Activated CD8-positive, alpha-beta T cell treated with anti-CD3 and anti-CD28 coated beads, Interleukin-2, amount 10 ng/mL, durations not matched to agents 7 days and 5 days (primary cell): ENCODE measurements at places on chromosomes 16 and 17. TPM values are rescaled to one million over a fixed set of nuclear protein-coding genes. Genes with fewer than 3 reads are reported as not detected.

DNA sequence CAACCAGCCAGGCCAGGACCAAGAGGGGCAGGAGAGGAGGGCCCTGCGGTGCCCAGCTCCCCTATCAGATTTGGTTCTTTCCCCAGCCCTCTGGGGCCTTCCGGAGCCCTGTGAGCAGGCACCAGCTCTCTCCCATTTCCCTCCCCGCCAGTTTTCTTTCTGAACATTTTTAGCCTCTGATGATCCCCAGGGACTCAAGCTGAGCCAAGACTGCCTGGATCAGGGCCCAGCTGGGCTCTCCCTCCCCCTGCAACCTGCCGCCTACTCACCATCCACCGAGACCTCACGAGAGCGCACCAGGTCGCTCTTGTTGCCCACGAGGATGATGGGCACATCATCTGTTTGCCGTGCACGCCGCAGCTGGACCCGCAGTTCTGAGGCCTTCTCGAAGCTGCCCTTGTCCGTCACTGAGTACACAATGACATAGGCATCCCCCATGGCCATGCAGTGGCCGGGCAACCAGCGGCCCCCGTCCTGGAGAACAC lies 2.0 kb downstream of the RRAD start:
- no peak for DNase-seq
- no peak overlapping the region for H3K27ac ChIP-seq
- peaks cover 34% of the 10 kb centered on the region for H3K27me3 ChIP-seq

DNA sequence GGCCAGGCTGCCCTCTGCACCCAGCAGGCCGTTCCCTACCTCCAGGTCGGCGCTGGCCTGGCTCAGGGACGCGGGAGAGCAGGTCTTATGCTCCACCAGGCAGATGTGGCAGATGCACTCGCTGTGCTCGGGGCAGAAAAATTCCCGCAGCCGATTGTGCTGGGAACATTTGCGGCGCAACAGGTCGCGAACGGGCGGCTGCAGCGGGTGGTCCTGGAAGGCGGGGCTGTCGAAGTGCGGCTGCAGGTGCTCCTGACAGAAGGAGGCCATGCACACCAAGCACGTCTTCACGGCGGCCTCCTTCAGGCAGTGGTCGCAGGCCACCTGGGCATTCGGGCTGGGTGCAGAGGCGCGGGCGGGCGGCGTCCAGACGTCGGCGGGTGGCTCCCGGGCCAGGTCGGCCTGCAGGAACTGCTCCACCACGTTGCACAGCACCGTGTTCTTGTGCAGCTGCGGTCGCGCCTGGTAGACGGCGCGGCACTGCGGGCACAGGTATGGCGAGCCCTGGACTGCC lies 439 bp downstream of the TRIM25 start:
- DNase-seq, result no peak
- H3K27ac ChIP-seq, result peak overlapping the region; percentile 96
- H3K36me3 ChIP-seq, result peaks cover 54% of the 10 kb centered on the region
- peak overlapping the region; percentile 86 for H3K4me3 ChIP-seq
- H3K27me3 ChIP-seq, result no peaks in the 10 kb centered on the region
- H3K4me1 ChIP-seq, result peaks cover 46% of the 10 kb centered on the region

DNA sequence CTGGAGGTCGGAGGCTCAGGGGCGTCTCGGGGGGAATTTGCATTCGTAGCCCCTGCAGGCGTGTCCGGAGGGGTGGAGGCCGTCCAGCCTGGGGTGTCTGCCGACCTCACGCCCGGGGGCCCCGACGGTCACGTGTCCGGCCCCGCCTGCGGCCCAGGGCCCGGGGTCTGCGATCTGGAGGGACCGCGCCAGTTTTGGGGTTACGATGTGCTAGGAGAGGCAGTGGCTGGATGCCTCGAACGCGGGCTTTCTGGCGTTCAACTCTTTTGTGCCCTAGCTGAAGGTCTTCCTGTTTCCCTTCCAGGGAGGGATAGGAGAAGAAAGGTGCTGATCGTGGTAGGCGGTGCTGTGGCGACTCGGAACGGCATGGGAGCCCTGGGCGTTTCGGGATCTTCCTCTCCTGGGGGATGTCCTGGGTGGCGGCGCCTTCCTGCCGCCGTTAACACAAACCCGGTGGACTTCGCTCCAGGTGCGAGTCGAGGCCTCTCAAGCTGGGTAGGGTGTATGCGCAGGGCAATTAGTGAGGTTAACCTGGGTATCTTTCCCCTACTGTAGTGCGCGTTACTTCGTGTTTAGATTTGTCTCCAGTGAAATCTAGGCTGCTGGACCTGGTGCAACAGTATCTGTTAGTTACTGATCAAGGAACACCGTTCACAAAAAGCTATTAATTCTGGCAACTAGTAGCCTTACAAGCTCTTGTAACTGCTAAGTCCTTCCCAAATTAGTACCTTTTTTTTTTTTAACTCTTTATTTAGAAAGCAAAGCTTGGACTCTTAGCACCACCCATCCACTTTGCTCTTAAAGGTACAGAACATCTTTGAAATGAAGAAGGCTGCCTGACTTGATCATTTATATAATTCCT lies 1.3 kb downstream of the AKAP1 start:
- peaks cover 3% of the 10 kb centered on the region for H3K27me3 ChIP-seq
- H3K4me1 ChIP-seq, result peaks cover 43% of the 10 kb centered on the region
- peak; percentile 34 for DNase-seq
- H3K36me3 ChIP-seq, result no peaks in the 10 kb centered on the region
- H3K4me3 ChIP-seq, result peak overlapping the region; percentile 82
- H3K27ac ChIP-seq, result peak overlapping the region; percentile 72

DNA sequence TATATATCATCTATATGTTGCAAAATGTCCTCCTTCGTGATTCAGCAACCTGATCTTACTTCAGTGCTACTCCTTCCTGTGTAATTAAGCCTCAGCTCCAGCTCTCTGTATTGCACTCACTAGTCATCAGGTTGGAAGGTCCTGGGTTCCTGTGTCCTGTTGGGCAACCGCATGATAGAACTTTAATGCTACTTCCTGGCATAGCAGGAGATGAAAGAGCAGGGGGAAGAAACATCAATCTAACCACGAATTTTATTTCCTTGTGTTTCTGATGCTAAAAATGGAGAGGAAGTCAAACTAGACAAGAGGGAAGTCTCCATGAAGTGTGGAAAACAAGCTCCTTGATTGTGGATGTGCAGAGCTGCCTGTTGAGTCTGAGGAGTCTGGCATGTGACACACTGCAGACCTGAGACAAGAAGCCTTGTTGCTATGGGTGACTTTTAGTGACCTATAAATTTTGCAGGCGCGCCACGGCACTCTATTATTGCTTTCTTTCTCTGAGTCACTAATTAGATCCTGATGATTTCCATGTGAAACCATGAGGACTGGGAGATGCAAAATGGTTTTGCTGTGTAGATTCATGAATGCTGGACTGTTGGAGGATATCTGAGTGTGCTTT lies 25.6 kb downstream of the IGSF6 start:
- DNase-seq, result peak; percentile 59
- no peaks in the 10 kb centered on the region for H3K27me3 ChIP-seq
- H3K36me3 ChIP-seq, result peaks cover 64% of the 10 kb centered on the region
- H3K4me1 ChIP-seq, result peaks cover 55% of the 10 kb centered on the region
- H3K4me3 ChIP-seq, result peak overlapping the region; percentile 8
- H3K27ac ChIP-seq, result peak overlapping the region; percentile 71

GRCh38 chr17:45296003-45296832 lies 20.6 kb downstream of the MAP3K14 start:
- H3K4me1 ChIP-seq, result peaks cover 90% of the 10 kb centered on the region
- H3K27ac ChIP-seq, result peak overlapping the region; percentile 82
- H3K27me3 ChIP-seq, result no peaks in the 10 kb centered on the region
- peak overlapping the region; percentile 7 for H3K4me3 ChIP-seq
- peaks cover 50% of the 10 kb centered on the region for H3K36me3 ChIP-seq

- no peak overlapping the region for H3K4me3 ChIP-seq
- no peak for DNase-seq
- no peaks in the 10 kb centered on the region for H3K36me3 ChIP-seq
- no peaks in the 10 kb centered on the region for H3K4me1 ChIP-seq
- no peak overlapping the region for H3K27ac ChIP-seq
Measured at GRCh38 chr17:21089933-21090901, 36.5 kb upstream of the DHRS7B start.

GRCh38 chr16:30621765-30622164 lies 11.6 kb upstream of the ZNF689 start:
- no peaks in the 10 kb centered on the region for H3K36me3 ChIP-seq
- H3K27ac ChIP-seq, result no peak overlapping the region
- H3K4me1 ChIP-seq, result peaks cover 7% of the 10 kb centered on the region
- no peak overlapping the region for H3K4me3 ChIP-seq

GRCh38 chr16:68732042-68732680 lies 4.9 kb upstream of the CDH1 start:
- no peak overlapping the region for H3K27ac ChIP-seq
- DNase-seq, result no peak
- peaks cover 3% of the 10 kb centered on the region for H3K4me1 ChIP-seq
- H3K36me3 ChIP-seq, result peaks cover 2% of the 10 kb centered on the region

DNA sequence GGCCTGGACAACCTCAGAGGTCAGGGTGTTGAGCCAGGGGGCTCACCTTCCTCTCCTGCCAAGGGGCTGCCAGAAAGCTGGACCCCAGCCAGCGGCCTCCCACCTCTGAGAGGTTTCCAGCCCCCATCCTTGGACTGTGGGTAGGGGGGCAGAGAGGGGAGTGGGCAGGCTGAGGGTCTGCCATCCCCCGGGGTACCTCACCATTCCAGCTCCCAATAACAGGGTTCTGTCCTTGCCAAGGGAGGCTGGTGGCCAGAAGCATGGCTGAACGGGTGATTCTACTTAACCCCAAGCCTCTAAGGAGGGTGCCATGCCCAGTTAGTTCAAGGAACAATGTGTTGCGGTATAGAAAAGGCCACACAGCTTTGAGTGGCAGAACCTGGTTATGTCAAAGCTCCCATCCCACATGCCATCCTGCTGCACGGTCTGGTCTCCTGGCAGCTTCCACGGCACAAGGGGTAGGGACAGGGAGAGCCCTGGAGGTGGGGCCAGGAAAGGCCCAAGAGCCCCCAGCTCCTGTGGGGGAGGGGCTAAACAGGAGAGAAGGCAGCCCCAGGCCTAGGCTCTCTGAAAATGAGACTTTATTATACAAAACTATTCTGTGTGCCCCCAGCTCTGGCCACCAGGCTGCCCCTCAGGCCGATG lies 19.8 kb downstream of the B9D1 start:
- no peak for DNase-seq
- no peaks in the 10 kb centered on the region for H3K4me1 ChIP-seq
- no peaks in the 10 kb centered on the region for H3K36me3 ChIP-seq
- H3K4me3 ChIP-seq, result no peak overlapping the region
- no peak overlapping the region for H3K27ac ChIP-seq
- H3K27me3 ChIP-seq, result peaks cover 7% of the 10 kb centered on the region

- H3K36me3 ChIP-seq, result no peaks in the 10 kb centered on the region
- H3K27me3 ChIP-seq, result no peaks in the 10 kb centered on the region
- no peaks in the 10 kb centered on the region for H3K4me1 ChIP-seq
- no peak overlapping the region for H3K4me3 ChIP-seq
Measured at GRCh38 chr16:65576631-65577030, 454.8 kb upstream of the CDH11 start.

GRCh38 chr17:50954641-50955121 lies 88.5 kb upstream of the TOB1 start:
- peaks cover 39% of the 10 kb centered on the region for H3K4me1 ChIP-seq
- DNase-seq, result no peak
- peak overlapping the region; percentile 57 for H3K27ac ChIP-seq
- no peaks in the 10 kb centered on the region for H3K36me3 ChIP-seq
- H3K4me3 ChIP-seq, result no peak overlapping the region
- H3K27me3 ChIP-seq, result no peaks in the 10 kb centered on the region

GRCh38 chr16:84836234-84836647 lies 16.5 kb downstream of the CRISPLD2 start:
- no peaks in the 10 kb centered on the region for H3K36me3 ChIP-seq
- H3K27ac ChIP-seq, result no peak overlapping the region
- H3K27me3 ChIP-seq, result peaks cover 13% of the 10 kb centered on the region
- H3K4me1 ChIP-seq, result no peaks in the 10 kb centered on the region

GRCh38 chr16:89460556-89460955 lies 29.8 kb downstream of the ANKRD11 start:
- H3K27me3 ChIP-seq, result no peaks in the 10 kb centered on the region
- H3K27ac ChIP-seq, result no peak overlapping the region
- peaks cover 37% of the 10 kb centered on the region for H3K36me3 ChIP-seq
- H3K4me3 ChIP-seq, result no peak overlapping the region

The USP43 gene
- 0.16 TPM for total RNA-seq

The CD300LB gene
- total RNA-seq, result not detected

The CSH2 gene
- not detected for total RNA-seq

The SLC5A2 gene
- total RNA-seq, result not detected
